ENCODE measurements at places on chromosomes 1 and 21.

DNA sequence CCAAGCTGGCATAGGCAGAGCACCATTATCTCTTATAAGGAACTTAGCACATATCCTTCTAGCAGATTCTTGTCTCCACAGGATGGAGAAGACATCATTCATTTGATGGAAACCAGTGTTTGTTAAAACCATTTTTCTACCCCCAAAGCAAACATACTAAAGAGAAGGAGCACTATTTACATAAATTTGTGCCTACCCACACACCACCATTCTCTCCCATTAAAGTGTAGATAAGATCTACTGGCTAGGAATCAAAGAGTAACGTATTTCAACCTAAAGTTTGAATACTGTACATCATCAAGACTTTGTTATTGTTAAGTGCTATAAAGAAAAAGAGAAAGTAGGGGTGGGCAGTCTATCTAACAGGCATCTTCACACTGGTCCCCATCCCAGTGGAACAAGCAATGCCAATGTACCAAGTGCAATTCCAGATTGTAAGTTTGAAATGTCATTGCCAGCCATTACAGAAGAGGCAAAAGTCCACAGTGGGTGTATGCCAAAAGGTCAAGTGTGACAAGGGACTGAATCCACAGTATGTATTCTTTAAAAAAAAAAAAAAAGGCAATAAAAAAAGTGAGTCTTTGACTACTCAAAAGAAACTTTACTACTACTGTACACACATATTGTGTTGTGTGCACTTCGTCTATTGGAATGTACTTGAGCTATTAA is 18.8 kb downstream of the CCSAP start:
- no peak for DNase-seq

DNA sequence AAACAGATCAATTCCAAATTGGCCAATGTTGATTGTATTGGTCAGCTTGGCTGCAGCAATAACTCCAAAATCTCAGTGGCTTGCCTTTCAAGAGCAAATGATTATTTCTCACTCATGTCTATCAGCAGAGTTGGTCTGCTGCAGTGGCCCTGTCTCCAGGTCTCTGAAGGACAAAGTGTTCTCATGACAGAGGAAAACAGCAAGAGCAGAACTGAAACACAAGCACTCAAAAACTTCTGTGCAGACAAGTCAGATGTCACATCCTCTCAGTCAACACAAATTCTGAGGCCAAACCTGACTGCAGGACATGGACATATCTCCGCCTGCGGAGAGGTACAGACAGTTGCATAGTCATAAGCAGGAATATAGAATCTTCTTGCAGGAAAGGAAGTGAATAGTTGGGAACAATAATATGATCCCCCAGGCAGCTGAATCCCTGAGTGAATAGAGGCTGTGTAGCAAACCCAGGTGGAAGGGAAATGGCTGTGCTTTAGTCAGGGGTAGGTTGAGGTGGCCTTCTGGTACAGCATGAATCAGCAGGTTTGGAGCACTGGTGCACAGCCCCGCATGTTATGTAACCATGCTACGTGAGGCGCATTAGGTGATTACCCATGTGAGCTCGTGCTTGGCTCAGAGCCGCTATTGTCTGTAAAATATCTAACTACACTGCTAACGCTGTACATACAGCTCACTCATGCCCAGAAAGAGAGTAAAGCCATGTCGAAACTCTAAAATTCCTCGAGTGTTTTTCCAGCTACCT is 17.1 kb upstream of the UBE2U start:
- DNase-seq, result no peak

DNA sequence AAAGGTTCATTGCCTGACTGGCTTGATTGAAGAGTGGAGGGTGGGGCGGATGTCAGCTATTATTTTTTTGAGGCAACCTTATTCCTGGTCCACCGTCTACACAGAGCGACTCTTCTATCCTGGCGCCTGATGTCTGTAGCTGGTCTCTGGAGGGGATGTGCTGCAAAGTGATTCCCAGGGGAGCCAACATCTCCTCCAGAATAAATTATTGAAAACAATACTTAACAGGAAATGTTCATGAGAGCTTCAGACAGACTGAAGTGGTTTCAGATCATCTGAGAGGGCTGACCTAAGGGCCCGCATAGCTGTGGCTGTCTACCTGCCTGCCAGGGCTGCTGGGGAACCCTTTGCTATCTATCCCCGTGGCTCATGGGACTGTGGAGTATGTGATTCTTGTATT is 66.7 kb downstream of the TEX35 start:
- no peak for DNase-seq

DNA sequence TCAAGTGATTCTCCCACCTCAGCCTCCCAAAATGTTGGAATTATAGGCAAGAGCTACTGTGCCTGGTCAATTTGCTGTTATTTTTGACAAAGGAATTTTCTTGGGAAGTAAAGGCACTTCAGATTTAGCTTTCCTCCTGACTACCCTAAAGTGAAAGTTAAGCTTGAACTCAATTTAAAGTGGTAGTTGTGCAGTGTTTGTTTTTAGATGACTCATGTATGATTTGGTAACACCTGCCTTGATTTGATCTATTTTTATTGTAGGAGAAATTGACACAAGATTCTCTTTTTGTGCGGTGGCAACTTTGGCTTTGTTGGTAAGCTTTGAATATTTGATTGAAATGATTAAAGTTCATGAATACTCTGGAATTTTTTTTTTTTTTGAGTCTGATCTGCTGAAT is 5.0 kb downstream of the RABGGTB start:
- DNase-seq, result no peak

GRCh38 chr21:42590431-42591131 is 62.8 kb upstream of the PDE9A start:
- no peak for DNase-seq

DNA sequence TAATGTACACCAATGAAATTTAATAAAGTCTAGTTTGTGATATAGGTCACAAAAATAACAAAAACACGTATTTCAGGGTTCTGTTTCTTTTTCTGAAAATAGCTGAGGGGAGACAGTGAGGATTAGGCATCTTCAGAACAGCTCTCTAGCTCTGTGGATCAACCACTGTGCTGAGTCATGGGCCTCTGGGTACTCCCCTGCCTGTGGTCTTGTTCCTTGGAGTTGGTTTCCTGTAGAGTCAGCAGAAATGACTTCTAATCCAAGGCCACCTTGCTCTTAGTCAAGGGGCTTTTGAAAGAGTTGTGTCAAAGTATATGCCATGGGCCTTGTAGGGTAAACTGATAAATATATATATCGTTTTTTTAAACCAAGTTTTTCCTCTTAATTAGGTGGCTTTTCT is 141.8 kb upstream of the ZRANB2 start:
- no peak for DNase-seq

- DNase-seq, result peak; percentile 76
Observed at GRCh38 chr1:9490605-9491339, 48.5 kb upstream of the SLC25A33 start.

DNA sequence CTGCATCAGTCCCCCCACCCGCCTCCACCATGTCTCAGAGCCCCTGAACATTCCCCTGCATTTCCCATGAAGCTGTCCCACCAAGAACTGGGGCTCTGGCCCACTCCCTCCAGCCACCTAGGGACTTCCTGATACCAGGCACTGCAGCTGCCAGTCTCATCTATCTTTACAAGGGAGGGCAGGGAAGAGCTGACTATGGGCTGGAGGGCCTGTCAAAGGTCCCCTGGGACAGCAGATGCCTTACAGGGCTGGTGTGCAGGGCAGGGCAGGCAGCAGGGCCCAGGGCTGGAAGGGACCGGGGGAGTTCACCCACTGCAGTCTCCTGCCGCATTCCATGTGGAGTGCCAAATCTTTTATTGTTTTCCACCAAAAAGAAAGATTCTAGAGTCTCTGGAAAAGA is 17.6 kb downstream of the SHISA4 start:
- no peak for DNase-seq

- no peak for DNase-seq
Observed at GRCh38 chr1:56285554-56286402, 293.6 kb downstream of the PLPP3 start.

GRCh38 chr1:55040083-55040932 is 960 bp downstream of the PCSK9 start:
- no peak for DNase-seq

DNA sequence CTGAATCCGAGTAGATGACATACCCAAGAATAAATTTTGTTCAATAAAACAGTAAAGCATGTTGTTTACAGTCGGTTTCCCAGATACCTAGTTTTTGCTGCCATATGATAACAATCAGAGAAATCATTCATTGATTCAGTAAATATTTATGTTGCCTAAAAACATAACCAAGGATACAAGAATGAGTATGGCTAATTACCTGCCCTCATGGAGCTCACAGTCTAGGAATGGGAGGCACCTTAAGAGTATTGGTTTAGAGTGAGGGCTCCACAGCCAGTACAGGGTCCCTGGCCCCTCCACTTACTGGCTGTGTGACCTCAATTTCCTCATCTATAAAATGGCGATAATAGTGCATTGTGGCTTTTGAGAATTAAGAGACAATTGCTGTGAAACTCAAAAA is 921 bp downstream of the ATP5PB start:
- no peak for DNase-seq

DNA sequence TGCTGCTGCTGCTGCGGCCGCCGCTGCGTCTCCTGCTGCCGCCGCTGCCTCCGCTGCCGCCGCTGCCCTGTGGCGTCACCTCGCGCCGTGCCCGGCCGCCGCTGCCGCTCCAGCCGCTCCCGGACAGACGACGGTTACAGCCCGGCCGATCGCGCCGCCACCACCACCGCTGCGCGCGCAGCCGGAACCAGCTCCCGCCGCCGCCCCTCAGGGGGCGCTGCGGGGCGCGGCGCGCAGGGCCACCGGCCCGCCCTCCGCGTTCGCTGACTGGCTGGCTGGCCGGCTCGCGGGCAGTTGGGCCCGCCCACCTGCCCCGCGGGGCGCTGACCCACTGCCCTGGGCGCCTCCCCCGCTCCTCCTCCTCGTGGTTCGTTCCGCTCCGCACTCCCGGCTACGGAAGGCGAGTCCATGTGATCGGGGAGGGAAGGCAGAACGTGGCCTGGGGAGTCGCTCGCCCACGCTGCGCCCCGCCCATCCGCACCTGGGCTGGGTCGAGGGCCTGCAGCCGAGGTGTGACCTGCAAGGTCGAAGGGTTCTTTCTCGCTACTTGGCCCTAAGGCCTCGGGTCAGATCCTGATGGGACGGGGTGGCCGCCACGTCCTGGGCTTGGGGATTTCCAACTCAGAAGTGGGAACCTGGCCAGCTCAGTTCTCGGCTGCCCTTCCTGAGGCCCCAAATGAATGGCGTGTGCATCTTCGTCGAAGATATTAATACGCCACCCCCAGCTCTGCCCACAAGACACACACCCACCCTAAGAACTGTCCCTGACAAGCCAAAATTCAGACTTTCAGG is at the start of gene PTP4A2:
Gene PTP4A2 (minus strand): TSS at position 185 of the 792 bp plus-strand sequence. CDS start 19,303 bp downstream, outside the sequence.
- DNase-seq, result peak; percentile 82

GRCh38 chr1:81999364-81999763 is 198.6 kb downstream of the ADGRL2 start:
- no peak for DNase-seq

GRCh38 chr1:92026806-92027205 is 3.0 kb upstream of the EPHX4 start:
- DNase-seq, result no peak

- DNase-seq, result no peak
Observed at GRCh38 chr1:10765734-10766478, 30.5 kb downstream of the CASZ1 start.

DNA sequence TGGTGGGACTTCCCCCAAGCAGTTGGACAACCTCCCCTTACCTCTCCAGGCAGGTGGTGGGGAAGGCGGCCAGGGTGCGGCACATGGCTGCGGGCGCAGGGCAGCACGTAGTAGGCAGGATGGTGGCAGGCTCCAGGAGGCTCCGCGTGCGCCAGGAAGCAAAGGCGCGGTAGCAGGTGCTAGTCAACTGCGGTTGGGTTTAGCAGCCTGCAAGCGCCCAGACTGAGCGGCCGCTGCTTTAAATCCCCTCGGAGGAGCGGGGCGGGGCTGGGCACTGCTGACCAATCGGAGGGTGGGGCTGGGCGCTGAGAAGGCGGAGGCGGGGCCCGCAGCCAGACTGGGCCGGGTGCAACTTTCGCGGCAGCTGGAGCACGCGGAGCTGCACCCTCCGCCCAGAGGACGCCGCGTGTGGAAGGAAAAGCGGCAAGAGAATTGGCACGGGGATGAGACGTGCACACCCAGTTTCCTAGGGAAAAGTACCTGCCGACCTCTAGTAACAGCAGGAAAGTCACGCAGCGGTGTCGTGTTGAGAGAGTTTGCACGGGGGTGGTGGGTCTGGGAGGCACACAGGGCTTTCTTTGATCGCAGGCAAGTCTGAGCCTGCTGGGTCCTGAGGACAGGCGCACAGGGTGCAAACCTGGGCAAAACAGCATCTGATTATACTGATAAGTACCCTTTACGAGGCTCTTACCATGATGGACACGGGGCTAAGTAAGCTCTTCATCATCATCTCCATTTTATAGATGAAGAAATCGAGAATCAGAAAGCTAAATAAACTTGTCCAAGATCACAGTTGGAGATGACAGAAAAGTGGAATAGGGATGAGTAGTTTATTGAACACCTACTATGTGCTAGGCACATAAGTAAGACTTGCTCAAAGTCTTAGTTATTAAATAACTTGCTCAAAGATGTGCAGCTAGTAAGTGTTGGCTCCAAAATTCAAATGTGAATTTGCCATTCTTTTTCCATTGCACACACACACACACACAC is at the start of gene RGS16:
Gene RGS16 (minus strand): TSS at position 215 of the 990 bp plus-strand sequence. CDS start 130 bp downstream, at position 85.
- peak; percentile 92 for DNase-seq

- DNase-seq, result no peak
Observed at GRCh38 chr1:240917976-240918375, 306.0 kb upstream of the GREM2 start.

- DNase-seq, result no peak
Observed at GRCh38 chr1:61741711-61742619, at the start of gene PATJ. Gene PATJ, plus strand, starts transcription at chr1:61742480. Its CDS starts 20,413 bp downstream, at chr1:61762893.

- no peak for DNase-seq
Observed at GRCh38 chr1:67838180-67838910, 5.1 kb upstream of the GNG12 start.

All from stimulated activated CD4-positive, alpha-beta T cell treated with anti-CD3 and anti-CD28 coated beads, Interleukin-15, amount 100 ng/mL, for 48 hours (primary cell).